ENCODE measurements at places on chromosomes 5 and 9. TPM values are rescaled to one million over a fixed set of nuclear protein-coding genes. Genes with fewer than 3 reads are reported as not detected.

Gene RNF183
- total RNA-seq, result not detected

Gene IL13
- not detected for total RNA-seq

Gene FBXW2
- total RNA-seq, result 74.0 TPM

Gene CAMLG
- total RNA-seq, result 31.2 TPM

Gene PCDHGA2
- total RNA-seq, result 6.2 TPM

Gene SERF1B
- 28.7 TPM for total RNA-seq
